ENCODE measurements at places on chromosomes 2 and 18.

DNA sequence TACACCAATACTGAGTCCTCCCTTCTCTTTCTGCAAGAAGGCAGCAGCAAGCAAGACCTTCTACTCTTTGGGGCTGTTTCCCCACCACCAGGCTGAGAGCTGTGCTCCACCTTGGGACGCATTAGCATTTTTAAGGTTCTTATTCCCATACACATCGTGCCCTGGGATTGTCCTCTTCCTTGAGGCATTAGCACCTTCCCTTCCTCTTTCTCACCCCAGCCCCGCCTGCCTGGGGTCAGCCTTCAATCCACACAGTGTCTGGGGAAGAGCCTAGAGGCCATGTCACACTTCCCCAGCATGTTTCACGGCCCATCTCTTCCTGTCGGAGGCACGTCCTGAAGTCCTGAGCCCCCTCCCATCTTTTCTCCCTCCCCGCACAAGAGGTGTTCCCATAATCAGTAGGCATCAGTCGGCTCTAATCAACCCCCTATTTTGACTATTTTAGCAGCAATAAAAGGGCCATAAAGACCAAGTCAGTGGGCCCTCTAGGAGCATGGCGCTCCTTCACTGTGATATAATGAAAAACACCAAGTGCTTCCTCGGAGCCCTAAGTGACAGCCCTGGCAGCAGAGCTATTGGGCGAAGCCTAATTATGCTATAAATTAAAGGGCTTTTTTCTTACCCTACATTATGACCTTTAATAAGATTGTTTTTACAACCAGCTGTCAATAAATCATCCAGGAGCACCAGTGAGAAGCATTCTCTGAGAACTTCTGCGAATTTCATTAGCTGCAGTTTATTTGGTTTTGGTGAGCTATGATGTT lies 55.0 kb upstream of the PKDCC start:
- DNase-seq, result no peak

GRCh38 chr18:48342581-48342980 lies 66.6 kb downstream of the ZBTB7C start:
- no peak for DNase-seq

- DNase-seq, result no peak
These were observed 616.1 kb upstream of the LRATD1 start for GRCh38 chr2:14016289-14016955.

DNA sequence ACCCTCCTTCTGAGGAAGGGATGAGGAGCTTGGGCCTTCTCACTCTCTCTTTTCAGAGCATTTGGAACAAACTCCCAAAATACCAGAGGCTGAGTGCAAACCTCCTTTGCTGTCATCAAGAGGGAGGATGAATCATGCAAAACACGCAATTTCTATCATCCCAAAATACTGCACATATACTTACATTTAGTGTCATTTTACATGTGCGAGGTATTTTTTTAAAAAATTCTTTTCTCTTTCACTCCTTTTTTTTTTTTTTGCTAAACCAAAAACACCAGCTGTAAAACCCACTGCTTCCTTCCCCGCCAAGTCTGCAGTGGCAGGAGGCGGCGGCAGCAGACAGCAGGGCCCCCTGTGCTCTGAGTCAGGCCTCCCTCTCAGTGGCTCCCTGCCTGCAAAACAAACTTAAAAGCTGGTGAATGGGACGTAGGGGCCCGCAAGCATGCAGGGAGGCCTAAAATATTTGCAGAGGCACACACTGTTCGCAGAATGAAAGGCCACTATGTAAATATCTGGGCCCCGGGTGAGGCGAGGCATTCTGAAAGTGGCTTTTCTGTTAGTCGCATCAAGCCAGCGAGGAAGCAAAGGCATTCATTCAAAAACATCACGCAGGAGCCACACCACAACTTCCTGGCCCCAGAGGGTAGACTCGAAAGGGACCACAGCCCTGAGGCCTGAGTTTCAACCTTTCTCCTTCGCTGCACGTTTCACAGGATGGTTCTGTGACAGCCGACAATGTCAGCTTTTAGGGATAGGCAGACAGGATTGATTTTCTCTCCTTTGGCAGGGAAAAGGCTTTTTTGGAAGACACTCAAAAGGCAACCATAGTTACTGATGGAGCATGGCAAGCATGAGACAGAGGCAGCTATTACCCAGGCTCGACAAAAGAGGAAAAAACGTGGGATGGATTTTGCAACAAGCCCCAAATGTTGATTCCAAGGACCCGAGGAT lies 73.4 kb downstream of the ACTR2 start:
- peak; percentile 80 for DNase-seq

- DNase-seq, result no peak
These were observed 91.2 kb downstream of the SLC8A1 start for GRCh38 chr2:40360652-40361051.

DNA sequence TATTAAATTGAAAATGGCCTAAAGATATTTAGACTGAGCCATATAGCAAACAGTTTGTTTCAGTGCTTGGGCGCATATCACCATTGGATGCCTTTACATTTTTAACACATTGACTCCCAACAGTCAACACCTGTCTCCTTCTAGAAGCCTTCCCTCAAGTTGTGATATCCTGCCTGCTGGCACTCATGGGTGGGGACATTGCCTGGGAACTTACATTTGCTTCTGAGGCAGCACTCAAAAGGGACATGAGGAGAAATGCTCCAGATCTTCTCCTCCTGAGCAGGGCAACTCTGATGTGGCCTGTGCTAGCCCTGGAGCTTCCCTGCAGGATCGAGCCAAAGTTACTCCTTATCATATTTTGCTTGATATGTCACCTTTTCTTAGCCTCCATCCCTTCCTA lies 392.2 kb downstream of the CDH7 start:
- no peak for DNase-seq

DNA sequence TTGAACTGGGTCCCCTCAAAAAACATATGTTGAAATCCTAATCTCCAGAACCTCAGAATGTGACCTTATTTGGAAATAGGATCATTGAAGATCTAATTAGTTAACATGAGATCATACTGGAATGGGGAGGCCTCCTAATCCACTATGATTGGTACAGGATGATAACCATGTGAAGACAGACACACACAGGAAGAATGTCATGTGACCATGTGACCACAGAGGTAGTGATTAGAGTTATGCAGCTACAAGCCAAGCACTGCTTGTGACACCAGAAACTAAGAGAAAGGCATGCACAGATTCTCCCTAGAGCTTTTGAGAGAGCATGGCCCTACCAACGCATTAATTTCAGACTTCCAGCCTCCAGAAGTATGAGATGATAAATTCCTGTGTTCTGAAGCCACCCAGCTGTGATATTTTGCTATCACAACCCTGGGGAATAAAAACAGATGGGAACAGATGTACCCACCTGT lies 47.0 kb upstream of the TGIF1 start:
- DNase-seq, result no peak

- DNase-seq, result no peak
These were observed 22.3 kb upstream of the GPR17 start for GRCh38 chr2:127623388-127624319.

GRCh38 chr18:35672897-35673296 lies 91.4 kb downstream of the GALNT1 start:
- DNase-seq, result peak; percentile 8

- no peak for DNase-seq
These were observed 238.6 kb downstream of the C1D start for GRCh38 chr2:67824186-67824585.

DNA sequence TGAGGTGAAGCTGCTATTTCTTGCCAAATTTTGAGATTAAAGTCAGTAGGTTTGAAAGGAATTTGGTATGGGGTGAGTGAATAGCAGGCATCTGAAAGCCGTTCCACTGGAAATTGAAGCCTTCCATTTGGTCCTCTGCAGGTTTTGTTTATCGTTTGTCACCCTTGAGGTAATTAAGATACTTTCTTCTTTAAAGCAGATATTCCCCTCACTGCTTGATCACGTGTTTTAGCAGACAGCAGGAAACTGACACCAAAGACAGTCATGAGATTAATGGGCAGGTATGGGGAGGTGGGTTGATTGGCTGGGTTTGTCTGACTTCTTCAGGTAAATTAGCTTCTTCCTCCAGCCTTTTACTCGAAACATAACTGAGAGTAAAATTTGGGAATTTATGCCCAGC lies 10.7 kb downstream of the LPIN1 start:
- DNase-seq, result no peak

DNA sequence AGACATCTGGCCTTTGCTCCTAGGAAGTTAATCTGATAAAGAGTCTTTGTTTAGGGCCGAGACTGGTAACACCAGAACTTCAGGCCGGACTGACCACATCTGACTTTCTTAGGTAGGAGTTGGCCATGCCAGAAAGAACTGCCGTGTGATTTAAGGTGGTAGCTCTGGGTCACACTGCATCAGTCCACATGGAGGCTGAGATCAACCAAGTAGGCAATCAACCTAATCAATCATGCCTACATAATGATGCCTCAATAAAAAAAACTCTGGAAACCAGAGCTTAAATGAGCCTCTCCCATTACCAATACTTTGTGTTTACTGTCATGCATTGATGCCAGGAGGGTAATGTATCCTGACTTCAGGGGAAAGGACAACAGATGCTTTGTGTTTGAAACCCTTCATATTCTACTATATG lies 44.1 kb upstream of the ORC2 start:
- DNase-seq, result no peak
